ENCODE measurements at places on chromosomes 4 and X.

- DNase-seq, result no peak
These were observed 56.6 kb downstream of the WWC2 start for GRCh38 chr4:183155450-183156184.

DNA sequence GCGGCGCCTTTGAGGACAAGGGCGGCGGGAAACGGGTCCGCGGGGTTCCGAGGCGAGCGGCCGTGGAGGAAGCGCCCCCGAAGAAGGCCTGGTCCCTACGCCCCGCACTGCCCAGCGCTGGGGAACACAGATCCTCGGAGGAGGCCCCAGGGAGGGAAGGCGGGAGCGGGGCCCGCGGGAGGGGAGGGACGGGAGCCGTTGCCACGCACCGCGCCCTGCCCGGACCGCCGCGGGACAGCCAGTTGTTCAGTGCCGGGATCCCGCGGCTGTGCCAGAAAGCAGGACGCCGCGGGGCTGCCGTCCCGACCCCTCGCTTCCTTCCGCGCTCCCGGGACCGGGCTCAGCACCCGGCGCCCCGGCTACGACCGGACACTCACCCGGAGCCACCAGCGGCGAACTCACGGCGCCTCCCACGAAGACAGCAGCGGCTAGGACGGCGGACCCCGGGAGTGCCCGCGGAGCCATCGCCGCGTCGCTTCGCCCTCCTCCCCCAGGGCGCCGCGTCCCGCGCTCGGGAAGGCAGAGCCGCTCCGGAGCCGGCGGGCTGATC is 278 bp downstream of the RELL1 start:
- no peak for DNase-seq

DNA sequence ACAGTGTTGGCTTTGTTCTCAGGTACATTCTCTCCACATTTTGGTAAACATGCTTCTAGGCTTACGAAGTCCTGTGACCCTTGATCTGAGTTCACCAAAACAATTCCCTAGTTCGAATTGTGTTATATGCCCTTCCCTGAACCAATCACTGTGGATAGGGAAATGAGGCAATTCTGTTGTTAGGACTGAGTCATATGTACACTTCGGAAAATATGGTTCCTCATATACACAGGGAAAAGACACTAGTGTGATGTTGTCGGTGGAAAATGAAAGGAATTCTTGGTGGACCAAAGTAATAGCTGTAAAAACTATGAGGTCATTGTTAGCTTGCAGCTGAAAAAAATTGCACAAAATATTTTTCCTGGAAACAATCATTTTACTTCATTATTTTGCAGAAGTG is 46.6 kb upstream of the MAGEC2 start:
- no peak for DNase-seq

DNA sequence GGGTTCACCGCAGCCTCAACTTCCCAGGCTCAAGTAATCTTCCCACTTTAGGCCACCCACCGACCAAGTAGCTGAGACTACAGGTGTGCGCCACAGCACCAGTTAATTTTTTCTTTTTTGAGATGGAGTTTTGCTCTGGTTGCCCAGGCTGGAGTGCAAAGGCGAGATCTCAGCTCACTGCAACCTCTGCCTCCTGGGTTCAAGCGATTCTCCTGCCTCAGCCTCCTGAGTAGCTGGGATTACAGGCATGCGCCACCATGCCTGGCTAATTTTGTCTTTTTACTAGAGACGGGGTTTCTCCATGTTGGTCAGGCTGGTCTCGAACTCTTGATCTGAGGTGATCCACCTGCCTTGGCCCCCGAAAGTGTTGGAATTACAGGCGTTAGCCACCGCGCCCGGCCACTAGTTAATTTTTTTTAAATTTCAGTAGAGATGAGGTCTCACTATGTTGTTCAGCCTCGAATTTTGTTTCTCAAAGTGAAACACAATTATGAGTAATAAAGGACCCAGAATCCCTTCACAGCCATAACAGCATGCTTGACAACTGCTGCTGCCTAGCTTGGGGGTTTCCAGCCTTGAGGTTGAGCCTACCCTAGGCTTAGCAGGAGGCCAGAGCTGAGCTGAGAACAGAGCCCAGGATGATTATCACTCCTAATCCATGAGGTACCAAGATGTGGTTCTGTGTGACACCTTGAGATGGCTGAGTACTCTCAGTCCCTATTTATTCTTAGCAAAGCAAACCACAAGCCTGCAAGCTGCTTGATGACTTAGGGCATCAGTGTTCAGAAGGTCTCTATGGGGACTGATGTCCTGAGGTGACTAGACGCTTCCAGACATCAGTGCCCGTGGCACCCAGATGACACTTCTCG is 41.6 kb upstream of the NKRF start:
- no peak for DNase-seq

DNA sequence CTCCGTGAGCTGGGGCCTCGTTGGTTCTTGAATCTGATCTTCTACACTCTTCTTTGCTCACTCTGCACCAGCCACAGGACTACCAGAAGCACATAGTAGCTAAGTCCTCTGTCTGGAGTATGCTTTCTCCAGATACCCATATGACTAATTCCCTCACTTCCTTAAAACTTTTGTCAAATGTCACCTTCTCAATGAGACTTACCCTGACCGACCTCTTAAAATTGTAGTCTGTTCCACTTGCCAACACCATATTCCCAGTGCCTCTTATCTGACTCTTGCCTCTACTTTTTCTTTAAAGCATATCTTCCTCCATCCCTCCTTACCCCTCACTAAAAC is 10.0 kb downstream of the PARM1 start:
- no peak for DNase-seq

GRCh38 chrX:80765220-80765625 is 44.5 kb downstream of the BRWD3 start:
- DNase-seq, result no peak

GRCh38 chr4:17787315-17787714 is 5.9 kb upstream of the FAM184B start:
- DNase-seq, result no peak
